ENCODE measurements at places on chromosomes 5 and 9. TPM values are rescaled to one million over a fixed set of nuclear protein-coding genes. Genes with fewer than 3 reads are reported as not detected.

The ZNG1F gene
- total RNA-seq, result 7.6 TPM

The SLC34A3 gene
- total RNA-seq, result not detected

The HTR1A gene
- 0.35 TPM for total RNA-seq

The PCDHB5 gene
- total RNA-seq, result 0.35 TPM

The ANKRD18B gene
- total RNA-seq, result 13.8 TPM

The PDE6A gene
- 0.10 TPM for total RNA-seq

The PPWD1 gene
- 46.4 TPM for total RNA-seq

The MEIKIN gene
- total RNA-seq, result not detected

The CAST gene
- total RNA-seq, result 341 TPM

The TMEM215 gene
- total RNA-seq, result not detected

The SREK1 gene
- total RNA-seq, result 26.7 TPM

The AQP7 gene
- total RNA-seq, result 0.25 TPM

The TLE1 gene
- total RNA-seq, result 66.2 TPM

The KCNIP1 gene
- 32.4 TPM for total RNA-seq

The GALNT12 gene
- total RNA-seq, result 4.3 TPM

The UBE2QL1 gene
- not detected for total RNA-seq

The KIF24 gene
- total RNA-seq, result 1.9 TPM

The S100Z gene
- total RNA-seq, result not detected

The TMEM174 gene
- not detected for total RNA-seq

The PCDHGA2 gene
- 1.2 TPM for total RNA-seq

The C1QTNF3 gene
- total RNA-seq, result 3.1 TPM

The GPR151 gene
- not detected for total RNA-seq

The SH3RF2 gene
- 8.1 TPM for total RNA-seq

The SOX30 gene
- 0.17 TPM for total RNA-seq

The PCDHB3 gene
- total RNA-seq, result 2.9 TPM

The COMMD10 gene
- total RNA-seq, result 42.1 TPM

The GMCL2 gene
- not detected for total RNA-seq

The CENPK gene
- total RNA-seq, result 21.4 TPM

The CAAP1 gene
- total RNA-seq, result 42.0 TPM

The NSD1 gene
- 59.1 TPM for total RNA-seq

The ACTBL2 gene
- 5.6 TPM for total RNA-seq

The SCGB3A2 gene
- total RNA-seq, result not detected

The C5 gene
- total RNA-seq, result 0.87 TPM

The MAP1B gene
- total RNA-seq, result 156 TPM

The FBXL7 gene
- not detected for total RNA-seq

The SLC45A2 gene
- total RNA-seq, result not detected

The POLK gene
- 53.7 TPM for total RNA-seq

The SUSD3 gene
- total RNA-seq, result 5.1 TPM

The LMNB1 gene
- 9.6 TPM for total RNA-seq

The HBEGF gene
- total RNA-seq, result 52.8 TPM

The C9 gene
- 0.20 TPM for total RNA-seq

The NADK2 gene
- 52.9 TPM for total RNA-seq

The ARSI gene
- 7.3 TPM for total RNA-seq

The IL5 gene
- not detected for total RNA-seq

The ISOC1 gene
- total RNA-seq, result 20.0 TPM
